NCI-H1048 (cell line): ENCODE measurements at places on chromosomes 5 and 9.

DNA sequence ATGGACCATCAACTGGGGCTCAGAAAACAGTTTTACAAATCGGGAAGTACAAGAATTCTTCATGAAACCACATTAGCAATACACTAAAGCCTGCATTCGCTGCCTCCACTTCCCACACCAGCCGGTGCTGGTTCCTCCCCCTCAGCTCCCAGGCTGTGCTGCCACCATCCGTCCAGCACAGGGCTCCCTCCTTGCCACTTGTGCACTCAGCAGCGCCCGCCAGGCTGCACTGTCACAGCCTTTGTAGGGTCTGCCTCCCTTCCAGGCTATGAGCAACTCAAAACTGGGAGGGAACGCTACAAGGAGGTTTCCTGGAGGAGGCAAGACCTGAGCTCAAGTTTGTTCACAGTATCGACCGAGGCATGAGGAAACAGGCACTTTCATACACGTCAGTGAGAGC lies 7.7 kb downstream of the MAPK9 start:
- no peak for DNase-seq

- no peak for DNase-seq
Measured at GRCh38 chr5:78779262-78779661, 130.7 kb upstream of the LHFPL2 start.

DNA sequence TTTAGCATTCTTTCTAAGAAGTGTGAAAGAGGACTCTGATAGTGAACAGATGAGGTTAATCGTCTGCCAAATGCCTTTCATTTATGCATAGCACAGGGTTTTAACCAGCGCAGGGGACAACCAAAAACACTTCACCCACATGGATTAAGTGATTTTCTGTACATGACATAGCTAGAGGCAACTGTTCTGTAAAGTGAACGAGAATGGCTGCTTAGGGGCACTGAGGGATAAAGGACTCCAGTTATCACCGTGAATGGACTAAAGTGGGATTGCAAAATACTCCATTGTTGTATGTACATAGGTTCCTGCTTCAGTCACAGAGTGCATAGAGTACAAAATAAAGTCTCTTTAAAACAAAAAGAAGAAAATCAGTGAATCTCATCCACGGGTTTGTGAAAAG lies 456.8 kb downstream of the DMAC1 start:
- DNase-seq, result no peak

DNA sequence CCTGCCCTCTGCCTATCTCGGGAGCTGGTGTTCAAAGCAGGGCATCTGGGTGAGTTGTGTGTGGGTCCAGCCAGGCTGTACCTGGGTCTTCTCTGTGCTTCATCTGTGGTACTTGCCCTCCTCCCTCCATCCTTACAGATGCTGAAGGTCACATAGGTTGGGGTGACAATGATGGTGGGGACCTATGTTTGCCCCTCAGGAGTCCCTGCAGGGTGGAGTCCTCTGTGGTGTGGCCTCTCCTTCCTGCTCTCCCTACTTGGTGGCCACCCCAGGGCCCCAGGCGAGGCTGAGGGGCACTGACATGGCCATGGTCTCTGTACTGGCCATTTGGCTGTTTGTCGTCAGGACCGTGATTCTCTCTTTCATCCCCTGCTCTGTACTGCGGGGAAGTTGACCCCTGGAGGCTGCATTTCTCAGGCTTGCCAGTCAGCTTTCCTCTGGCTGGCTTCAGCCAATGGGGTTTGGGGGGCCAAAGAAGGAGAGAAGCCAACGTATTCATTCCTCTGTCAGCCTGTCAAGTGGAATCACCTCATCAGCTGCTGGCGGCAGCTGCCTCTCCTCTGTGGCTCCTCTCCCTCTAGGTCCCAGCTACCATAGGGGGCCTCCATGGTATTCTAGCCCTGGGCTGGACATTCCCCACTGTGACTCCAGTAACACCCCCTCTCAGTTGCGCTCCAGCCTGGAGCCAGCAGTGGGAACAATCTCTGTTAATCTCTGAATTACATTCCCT lies 4.6 kb downstream of the DCANP1 start:
- DNase-seq, result no peak

- DNase-seq, result no peak
Measured at GRCh38 chr5:170327168-170327567, 29.6 kb upstream of the LCP2 start.

DNA sequence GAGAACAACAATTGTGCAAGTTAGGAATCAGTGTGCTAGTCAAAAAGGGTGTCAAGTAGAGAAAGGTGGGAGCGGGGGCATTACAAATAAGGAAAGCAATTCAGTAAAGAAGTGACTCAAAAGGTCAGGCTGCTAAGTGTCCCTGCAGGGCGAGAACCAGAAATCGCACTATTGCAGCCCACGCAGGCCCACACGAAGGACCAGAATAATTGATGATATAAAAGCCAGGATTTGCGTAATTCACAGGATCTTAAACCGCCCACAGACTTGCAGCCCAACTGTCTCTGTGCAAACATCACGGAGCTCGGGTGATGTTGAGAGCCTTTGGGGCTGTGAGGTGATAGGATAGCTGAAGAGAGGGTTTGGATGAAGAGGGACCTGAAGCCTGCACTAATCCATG lies 349.0 kb downstream of the BRINP1 start:
- DNase-seq, result no peak

DNA sequence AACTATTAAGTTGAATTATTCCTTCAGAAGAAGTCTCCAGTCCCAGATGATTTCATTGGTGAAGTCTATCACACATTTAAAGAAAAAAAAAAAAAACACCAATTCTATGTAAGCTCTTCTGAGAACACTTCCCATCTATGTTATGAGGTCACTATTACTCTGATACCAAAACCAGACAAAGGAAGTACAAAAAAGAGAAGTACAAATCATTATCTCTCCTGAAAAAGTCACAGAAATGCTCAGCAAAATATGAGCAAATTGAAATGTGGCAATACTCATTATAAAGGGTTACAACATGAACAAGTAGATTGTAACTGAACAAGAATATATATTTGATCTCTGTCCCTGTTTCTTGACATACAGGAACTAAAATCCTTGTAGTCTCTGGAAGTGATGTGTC lies 280.4 kb downstream of the TLE1 start:
- DNase-seq, result no peak

- no peak for DNase-seq
Measured at GRCh38 chr5:150057052-150057451, 29.3 kb downstream of the CSF1R start.

DNA sequence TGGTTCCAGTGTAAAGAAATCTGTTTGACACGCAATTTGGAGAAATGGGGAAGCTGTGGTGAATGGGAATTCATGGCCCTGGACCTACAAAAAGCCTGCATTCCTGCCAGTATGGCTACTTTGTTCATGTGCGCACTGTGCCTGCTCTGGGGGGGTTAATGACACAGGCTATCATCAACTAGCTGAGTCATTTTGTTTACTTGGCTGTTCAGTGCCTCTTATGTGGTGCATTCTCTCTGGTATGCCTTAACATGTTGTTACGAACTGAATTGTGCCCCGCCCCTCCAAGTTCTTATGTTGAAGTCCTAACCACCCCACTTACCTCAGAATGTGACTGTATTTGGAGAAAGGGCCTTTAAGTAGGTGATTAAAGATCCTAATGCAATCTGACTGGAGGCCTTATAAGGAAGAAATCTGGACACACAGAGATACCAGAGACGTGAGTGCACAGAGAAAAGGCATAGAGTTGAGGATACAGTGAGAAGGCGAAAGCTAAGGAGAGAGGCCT lies 20.4 kb upstream of the UBAP1 start:
- DNase-seq, result no peak

GRCh38 chr5:14373685-14374084 lies 207.9 kb upstream of the OTULINL start:
- DNase-seq, result no peak

DNA sequence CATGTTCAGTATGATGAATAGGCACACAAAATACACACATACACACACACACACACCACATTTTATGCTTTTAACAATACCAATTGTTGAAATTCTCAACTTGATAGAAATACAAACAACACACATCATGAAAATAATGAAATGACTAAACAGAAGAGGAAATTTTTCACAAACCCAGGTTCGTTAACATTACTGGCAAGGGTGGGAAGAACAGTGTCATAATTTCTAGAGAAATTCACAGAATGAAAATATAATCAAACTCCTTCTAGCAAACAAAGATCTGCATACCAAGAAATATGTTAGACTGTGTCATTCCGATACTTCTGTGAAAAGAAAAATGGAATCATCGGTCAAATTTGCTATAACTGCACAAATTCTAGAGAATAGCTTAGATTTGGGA lies 41.9 kb downstream of the ST8SIA4 start:
- DNase-seq, result no peak

GRCh38 chr9:37626708-37627292 lies 24.0 kb upstream of the FRMPD1 start:
- no peak for DNase-seq

DNA sequence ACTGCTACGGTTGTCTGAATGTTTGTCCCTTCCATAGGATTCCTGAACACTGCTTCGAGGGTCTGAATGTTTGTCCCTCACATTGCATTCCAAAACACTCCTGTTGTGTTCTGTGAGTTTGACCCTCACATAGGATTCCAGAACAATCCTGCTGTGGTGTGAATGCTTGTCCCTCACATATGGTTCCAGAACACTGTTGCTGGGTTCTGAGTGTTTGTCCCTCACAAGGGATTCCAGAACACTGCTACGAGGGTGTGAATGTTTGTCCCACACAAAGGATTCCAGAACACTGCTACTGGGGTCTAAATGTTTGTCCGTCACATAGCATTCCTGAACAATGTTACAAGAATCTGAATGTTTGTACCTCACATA lies 201.2 kb downstream of the FOXD4L6 start:
- no peak for DNase-seq

DNA sequence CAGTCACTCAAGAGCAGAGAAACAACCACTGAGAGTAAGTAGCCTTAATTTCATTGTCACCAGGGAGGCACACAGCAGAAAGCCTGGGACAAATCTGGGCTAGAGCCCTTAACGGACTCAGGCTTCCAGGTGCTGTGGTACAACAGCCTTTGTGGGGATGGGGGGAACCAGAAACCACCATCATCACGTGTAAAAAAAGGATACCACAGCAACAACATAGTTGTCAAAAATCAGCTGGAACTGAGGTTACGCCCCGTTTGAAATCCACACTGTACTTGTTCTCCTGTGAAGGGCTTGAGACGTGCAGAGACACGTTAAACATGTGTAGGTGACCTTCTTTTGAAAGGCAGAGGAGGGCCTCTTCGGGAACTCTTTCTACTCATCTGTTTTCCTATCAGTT lies 16.6 kb upstream of the PLPP1 start:
- DNase-seq, result no peak

DNA sequence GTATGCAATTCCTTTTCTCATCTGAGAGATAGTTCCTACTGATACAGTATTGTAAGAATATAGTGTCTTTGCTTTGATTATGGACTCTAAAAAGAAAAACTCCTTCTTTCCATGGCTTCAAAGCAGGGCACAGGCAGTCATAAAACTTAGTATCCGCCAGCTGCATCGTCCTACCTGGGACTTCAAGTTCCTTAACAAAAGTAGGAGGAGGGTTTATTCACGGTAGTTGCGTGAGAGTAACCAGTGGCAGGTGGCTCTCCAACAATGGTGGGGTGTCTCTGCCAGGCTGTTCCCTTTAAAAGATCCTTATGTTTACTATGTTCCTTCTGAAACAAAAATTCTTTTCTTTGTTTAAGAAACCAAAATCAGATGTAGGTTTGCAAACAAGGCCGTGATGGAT lies 173.5 kb upstream of the DMAC1 start:
- no peak for DNase-seq

- DNase-seq, result no peak
Measured at GRCh38 chr5:60586307-60586901, 113.6 kb downstream of the DEPDC1B start.

GRCh38 chr9:85594316-85594715 lies 147.4 kb downstream of the AGTPBP1 start:
- no peak for DNase-seq

- no peak for DNase-seq
Measured at GRCh38 chr9:136171009-136171800, 33.7 kb downstream of the LHX3 start.

GRCh38 chr9:11559001-11559776 lies 946.4 kb upstream of the PTPRD start:
- no peak for DNase-seq

GRCh38 chr9:95820074-95820473 lies 55.4 kb upstream of the ERCC6L2 start:
- no peak for DNase-seq

- no peak for DNase-seq
Measured at GRCh38 chr9:93945400-93946337, 9.5 kb downstream of the BARX1 start.

GRCh38 chr5:158545949-158546530 lies 553.7 kb downstream of the EBF1 start:
- no peak for DNase-seq

- DNase-seq, result no peak
Measured at GRCh38 chr9:126630458-126631237, 16.9 kb downstream of the LMX1B start.

GRCh38 chr9:75941577-75942311 lies 51.3 kb downstream of the PCSK5 start:
- no peak for DNase-seq

GRCh38 chr9:113359385-113359784 lies 10.0 kb downstream of the BSPRY start:
- DNase-seq, result no peak

DNA sequence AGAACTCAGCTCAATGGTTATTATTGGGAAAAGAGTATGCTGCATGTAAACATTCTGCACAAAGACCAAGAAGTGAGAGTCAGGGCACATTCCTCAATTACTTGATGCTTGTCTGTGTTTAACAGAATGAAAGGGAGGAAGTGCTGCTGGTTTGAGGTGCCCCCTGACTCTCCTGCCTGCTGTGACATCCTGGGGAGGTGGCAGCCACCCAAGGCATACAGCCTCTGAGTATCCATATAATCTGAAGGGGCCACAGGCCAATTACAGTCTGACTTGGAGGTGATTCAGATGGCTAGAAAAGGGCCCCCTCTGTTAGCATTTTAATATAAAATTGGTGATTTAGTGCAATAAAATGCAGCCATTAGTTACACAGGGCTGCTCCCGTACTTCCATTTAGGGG lies 313.8 kb downstream of the ASTN2 start:
- DNase-seq, result no peak

GRCh38 chr9:120892748-120893610 lies 16.0 kb upstream of the PHF19 start:
- no peak for DNase-seq

- DNase-seq, result no peak
Measured at GRCh38 chr5:157594257-157594656, 18.7 kb upstream of the ADAM19 start.

DNA sequence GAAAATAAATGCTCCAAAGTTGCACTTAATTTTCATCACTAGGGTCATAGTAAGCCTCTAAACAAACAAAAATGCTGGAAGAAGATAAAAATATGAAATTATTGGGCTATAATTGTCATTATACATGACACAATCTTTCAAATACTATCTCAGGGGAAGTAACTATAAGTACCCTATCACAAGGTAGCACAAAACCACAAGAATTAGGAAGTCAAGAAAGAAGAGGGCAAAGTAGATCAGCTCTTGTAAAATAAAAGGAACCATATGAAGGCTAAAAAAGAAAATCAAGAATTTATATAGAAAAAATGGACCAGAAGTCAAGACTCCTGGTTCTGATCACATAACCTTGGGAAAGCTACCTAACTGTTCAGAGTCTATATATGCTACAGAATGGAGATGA lies 48.1 kb downstream of the DIAPH1 start:
- no peak for DNase-seq

GRCh38 chr5:170307575-170308465 lies 10.2 kb upstream of the LCP2 start:
- DNase-seq, result no peak
